ENCODE measurements at places on chromosomes 16 and 17. TPM values are rescaled to one million over a fixed set of nuclear protein-coding genes. Genes with fewer than 3 reads are reported as not detected.

The TAF15 gene
- 12.1 TPM for total RNA-seq

DNA sequence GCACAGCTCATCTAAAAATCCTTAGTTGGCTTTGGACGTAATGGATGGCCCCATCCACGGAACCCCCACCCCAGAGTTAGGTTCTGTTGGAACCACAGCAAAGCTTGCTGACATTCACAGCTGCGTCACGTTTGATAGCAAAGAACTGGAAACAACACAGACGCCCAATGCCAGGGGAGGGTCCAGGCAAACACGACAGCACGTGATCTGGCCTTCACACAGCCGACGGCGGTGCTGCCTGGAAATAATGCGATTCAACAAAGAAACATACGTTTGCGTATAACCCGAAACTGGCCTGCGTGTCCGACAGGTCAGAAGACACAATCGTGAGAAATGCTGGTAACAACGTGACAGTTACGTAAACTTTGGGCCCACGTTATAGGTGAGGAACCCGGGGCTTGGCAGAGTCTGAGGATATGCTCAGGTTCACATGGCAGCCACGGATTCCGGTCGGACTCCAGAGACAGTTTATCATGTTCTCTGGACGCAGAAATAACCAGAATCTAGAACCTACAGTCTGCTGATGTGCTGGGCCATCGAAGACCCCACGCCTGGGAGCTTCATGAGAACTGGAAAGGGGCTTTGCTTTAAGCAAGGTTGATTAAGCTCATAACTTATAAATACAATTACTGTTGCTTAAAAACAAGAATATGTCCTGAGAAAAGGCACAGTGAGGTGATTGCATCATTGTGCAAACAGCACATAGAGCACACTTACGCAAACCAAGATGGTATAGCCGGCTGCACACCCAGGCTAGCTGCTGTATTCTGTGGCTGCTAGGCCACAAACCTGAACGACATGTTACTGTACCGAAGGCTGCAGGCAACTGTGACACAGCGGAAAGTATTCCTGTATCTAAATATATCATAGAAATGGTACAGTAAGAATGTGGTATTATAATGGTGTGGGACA, 70.4 kb downstream of the RPH3AL start:
- DNase-seq: no peak

DNA sequence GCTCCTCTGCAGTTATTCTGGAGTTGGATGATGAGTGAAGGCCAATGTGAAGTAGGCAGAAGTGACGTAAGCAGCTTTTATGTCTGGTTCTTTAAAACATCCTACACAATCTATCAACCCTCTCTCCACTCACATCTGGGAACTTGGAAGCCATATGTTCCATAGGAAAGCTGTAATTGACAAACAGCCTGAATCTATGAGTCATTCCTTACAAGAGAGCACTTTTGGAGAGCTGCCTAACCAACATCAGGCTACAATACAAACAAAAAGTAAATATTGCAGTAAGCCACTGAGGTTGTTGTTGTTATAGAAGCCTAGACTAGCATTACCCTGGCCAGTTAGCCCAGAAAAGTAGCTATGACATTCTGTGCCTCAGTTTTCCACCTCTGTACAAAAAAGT, 5.9 kb downstream of the CCL7 start:
- DNase-seq: peak; percentile 82

GRCh38 chr17:75844530-75845057, 390 bp upstream of the UNC13D start:
- DNase-seq: peak; percentile 49

DNA sequence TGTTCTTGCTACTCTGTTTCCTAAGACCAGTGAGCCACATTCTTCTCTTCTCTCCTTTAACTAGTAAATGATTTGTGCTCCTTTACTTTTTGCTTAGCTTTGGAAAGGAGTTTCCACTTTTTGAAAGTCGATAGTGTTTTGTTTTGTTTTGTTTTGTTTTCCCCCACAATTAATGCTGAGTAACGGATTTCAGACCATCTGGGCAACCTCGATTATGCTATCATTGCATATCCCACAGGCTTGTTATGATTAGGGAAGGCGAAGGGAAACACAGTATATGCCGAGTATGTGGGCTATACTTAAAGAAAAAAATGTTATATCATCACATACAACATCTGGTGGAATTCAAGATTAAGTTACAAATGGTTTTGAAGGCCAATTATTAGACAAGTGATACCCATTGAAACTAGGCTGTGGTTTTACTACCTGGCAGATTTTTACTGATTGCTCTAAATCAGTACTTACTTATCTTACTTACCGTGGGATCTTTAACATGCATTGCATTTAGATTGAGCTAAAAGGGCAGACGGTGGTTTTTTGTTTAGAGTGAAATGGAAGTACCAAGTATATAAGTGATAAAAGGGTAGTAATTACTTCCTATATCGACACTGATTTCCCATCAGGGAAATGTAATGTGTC, 361.3 kb upstream of the SOX9 start:
- DNase-seq: no peak

DNA sequence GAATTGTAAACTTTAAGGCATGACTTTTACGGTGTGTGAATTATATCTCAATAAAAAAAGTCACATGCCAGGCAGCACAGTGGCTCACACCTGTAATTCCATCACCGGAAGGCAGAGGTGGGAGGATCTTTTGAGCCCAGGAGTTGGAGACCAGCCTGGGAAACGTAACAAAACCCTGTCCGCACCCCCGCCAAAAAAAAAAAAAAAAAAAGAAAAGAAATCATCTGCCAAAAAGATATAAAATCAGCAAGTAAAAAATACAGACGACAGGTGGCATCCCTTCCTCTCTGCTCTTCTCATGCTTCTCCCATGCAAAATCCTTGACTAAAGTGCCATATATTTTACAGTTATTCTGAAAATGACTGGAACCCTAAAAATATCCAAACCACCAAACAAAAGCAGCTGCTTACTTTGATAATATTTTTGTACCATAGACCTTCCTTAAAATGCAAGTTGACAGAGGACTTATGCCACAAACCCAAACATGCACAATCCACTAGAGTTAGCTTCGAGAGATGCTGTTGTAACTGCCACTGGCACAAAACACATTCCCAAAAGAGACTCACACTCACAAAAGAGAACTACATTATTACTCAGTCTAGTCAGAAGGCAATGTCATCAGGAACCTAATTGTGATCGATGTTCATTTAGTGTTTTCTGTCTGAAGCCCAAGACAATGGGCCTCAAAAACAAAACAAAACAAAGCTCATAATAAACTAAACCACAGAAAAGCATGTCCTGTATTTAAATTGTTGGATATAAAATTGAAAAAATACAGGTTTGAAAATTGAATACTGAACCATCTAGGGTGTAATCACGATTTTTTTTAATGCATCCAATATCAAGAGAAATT, 2.4 kb downstream of the CRLF3 start:
- no peak for DNase-seq
